Psoas muscle (tissue), 8 donors: ENCODE measurements at places on chromosomes 7 and 10. TPM values are rescaled to one million over a fixed set of nuclear protein-coding genes. Genes with fewer than 3 reads are reported as not detected.
A peak's percentile ranks its signal among the peaks of the same experiment; 100 is the strongest.

The OPALIN gene
- not detected for total RNA-seq

DNA sequence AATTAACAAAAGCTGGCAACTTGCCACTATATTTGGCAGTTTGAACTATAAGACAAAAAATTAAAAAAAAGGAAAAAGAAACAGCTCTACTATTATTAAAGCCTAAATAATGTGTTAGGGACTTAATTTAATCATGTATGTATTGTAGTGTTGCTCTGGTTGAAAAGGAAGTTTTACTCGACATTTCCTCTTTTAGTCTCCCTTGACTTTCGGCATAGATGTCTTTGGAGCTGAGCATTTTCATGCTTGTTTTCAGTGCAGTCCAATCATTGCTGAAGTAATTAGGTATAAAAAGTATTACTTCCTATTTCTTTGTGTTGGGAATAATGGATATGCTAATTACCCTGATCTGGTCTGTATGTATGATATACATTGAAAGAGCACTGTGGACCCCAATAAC lies 216.8 kb upstream of the KLF6 start:
- no peak for DNase-seq

- DNase-seq, result no peak
These were observed 20.6 kb upstream of the CDCA7L start for GRCh38 chr7:21966271-21966670.

DNA sequence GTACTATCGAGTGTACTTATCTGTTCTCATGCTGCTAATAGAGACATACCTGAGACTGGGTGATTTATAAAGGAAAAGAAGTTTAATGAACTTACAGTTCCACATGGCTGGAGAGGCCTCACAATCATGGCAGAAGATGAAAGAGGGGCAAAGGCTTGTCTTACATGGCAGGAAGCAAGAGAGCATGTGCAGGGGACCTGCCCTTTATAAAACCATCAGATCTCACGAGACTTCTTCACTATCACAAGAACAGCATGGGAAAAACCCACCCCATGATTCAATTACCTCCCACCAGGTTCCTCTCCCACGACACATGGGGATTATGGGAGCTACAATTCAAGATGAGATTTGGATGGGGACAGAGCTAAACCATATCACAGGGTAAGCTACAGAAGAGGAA lies 4.5 kb downstream of the NDUFA5 start:
- no peak for DNase-seq

DNA sequence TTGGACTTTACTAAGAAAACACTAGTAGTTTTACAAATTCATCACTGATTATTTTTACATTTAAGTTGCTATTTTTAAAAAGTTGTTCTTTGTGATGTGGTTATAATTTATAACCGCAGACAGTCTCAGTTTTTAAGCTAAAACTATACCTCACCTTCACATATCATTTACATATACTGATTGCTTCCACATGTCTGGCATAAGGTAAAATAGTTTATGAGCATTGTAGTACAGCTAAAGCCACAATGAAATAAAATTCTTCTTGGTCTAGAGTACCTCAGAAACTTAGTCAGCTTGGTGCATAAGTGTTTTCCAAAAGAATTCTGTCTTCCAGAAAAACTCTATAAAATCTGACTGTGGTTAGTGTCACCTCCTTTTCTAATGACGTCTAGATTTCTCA lies 13.0 kb downstream of the SEMA3A start:
- DNase-seq, result no peak

DNA sequence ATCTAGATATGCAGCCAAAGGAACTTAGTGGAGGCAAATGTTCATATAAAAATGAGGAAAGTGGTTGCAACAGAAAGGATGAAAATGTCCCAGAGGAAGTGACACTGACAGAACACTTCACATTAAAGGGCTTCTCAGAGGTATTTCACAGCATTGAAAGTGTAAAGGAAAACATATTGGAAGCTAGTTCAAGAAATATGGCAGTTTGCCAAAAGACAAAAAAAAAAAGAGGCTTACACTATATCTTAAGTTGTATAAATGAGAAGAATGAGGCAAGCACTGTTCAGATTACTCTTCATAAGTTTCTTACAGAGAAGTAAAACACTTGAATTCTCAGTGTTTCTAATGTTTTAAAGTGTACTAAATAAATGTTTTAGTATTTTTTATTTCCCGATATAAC lies 20.1 kb downstream of the RUNDC3B start:
- DNase-seq, result no peak

- DNase-seq, result no peak
These were observed 547.7 kb upstream of the GALNT17 start for GRCh38 chr7:70583965-70584883.

GRCh38 chr7:134155206-134155605 lies 28.1 kb downstream of the LRGUK start:
- DNase-seq, result no peak

DNA sequence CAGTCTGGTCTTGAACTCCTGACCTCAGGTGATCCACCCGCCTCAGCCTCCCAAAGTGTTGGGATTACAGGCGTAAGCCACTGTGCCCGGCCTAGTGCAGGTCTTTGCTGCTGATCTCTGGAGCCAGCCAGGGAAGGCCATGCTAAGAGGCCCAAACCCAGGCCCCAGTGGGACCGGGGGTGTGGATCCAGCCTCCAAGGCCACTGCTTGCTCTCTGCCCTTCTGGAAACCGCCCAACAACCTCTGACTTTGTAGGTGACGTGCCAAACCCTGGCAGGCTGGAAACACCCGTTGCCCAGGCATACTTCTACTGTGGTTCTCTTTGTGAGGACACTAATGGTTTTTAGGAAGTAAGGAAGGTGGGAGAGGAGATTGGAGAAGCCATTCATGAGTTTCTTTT lies 83.5 kb upstream of the GNA12 start:
- DNase-seq, result no peak

DNA sequence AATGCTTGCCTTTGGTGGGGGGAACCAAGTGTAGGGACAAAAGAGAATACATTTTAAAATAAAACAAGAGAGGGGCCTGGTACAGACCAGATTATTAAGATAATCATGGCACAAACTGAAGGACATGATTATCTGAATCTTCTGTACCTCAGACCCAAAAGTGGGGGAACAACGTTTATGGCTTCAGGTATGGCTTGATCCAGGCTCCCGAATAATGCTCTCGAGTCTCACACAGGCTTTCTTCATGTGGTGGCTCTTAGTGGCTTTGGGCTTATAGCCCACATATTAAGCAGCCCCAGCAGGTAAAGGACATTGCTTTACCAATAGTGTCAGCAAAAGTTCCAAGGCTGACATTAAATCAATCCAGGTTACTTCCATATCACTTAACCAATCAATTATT lies 106.8 kb upstream of the FOXK1 start:
- no peak for DNase-seq

The ETV1 gene
- total RNA-seq, result 2.8 TPM

- peak; percentile 28 for DNase-seq
These were observed 25.2 kb downstream of the ADAP1 start for GRCh38 chr7:929311-929711.

The CYP2C9 gene
- not detected for total RNA-seq

The CRTAC1 gene
- 0.93 TPM for total RNA-seq

DNA sequence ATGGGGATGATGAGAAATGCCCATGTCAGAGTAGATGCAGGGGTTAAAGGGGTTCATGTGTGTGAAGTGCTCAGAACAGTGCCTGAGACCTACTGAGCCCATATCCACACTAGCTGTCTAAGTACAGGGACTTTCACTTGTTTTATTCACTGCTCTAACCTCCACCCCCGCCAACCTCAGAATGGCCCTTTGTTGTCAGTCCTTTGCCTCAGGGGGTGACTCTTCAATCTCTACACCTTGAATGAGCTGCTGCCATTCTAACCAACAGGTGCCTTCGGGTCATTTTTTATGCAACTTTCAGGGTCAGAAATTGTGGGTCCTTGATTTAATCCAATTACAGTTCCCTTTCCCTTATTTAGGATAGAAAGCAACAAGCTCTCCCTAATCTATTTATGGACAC lies 26.2 kb downstream of the VSTM4 start:
- DNase-seq, result no peak

- no peak for DNase-seq
These were observed 53.1 kb upstream of the AUTS2 start for GRCh38 chr7:69545175-69545574.

The SPAM1 gene
- 0.79 TPM for total RNA-seq

DNA sequence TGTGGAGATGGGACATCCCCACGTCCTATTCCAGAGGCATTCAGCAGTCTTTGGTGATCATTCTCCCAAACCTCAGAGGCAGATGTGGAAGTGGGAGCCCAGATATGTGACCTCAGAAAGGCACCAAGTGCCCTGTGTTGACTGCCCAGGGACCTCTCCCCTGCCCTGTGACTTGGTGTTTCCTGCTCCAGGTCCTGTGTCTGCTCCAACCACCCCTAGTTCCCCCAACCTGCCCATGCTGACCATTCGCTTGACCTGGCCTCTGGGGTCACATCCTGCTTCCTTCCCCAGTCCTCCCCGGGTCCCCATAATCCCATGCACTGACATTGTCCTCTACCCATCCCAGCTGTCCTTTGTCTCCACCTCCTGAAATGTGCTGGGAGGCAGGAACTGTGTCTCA lies 7.6 kb downstream of the CYP26A1 start:
- no peak for DNase-seq

DNA sequence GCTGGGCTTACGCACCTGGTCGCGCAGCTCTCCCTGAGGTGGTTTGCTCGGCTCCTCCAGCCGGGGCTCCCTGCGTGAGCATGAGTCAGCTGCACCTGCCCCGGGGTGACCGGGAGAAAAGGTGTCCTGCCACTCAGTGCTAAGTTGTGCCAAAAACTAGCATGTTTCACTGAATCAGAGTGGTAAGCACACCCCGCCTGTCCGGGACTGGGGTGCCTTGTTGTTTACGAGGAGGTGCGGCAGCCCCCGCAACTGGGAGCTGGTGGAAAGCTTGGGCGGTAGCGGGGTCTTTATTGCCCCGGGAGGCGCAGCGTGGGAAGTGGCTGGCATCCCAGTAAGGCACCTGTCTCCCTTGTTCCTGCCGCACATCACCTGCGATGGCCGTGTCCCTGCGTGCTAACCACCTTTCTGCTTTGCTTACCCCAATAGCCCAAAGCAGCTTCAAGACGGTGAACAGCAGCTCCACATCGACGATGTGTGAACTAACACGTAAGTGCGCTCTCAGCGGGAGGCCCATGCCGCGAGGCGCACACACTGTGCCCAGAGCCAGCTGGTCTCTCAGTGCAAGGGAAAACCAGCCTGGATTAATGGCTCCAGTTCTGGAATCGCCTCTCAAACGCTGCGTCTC lies 506.6 kb upstream of the FOXK1 start:
- DNase-seq, result no peak

The BUD23 gene
- total RNA-seq, result 96.2 TPM

The AS3MT gene
- 1.8 TPM for total RNA-seq

The CLIP2 gene
- total RNA-seq, result 3.9 TPM

DNA sequence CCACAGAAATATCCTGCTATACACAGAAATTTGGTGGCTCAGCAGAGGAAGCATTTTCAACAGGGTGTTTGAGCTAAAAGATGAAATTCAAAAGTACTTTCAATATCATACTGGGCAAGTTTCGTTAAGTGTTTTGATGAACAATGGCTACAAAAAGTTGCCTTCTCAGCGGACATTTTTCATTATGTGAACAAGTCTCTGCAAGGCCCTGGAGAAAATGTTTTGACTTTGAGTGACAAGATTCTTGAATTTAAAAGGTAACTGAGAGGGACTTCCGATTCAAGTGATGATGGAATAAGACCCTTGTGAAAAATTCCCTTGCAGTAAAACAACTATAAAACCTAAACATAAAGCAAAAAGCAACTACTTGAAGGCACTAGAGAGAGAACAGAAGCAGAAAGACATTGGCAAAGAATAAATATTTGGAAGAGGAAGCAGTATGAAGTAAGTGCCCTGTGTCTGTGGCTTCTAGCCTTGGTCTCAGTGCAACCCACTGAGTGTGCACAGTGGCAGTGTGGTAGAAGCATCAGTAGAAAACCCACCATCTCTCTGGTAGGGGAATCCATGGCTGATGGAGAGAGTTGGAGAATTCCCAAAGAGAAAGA lies 62.5 kb upstream of the NAMPT start:
- DNase-seq, result no peak

GRCh38 chr10:59879363-59879913 lies 26.9 kb downstream of the CCDC6 start:
- no peak for DNase-seq

GRCh38 chr10:62583876-62584615 lies 209.9 kb downstream of the ZNF365 start:
- DNase-seq, result no peak

GRCh38 chr7:74503061-74503460 lies 49.4 kb downstream of the GTF2IRD1 start:
- DNase-seq, result no peak

The SHTN1 gene
- total RNA-seq, result 3.2 TPM

The FAM107B gene
- total RNA-seq, result 2.0 TPM

DNA sequence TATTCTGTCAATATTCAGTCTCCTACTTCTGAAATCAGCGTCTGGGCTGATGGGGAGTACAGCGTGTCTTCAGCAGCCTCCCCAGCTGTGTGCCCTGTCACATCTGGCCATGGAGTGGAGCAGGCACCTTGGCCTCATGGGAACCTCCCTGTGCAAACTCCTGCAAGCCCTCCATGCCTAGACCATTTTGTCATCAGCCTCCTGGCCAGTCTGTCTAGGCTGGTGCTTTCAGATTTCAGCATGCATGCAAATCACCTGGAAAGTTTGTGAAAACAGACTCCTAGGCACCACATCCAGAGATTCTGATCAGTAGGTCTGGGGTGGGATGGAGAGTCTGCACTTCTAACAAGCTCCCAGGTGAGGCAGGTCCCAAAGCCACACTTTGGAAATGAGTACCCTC lies 26.2 kb upstream of the CCSER2 start:
- no peak for DNase-seq

DNA sequence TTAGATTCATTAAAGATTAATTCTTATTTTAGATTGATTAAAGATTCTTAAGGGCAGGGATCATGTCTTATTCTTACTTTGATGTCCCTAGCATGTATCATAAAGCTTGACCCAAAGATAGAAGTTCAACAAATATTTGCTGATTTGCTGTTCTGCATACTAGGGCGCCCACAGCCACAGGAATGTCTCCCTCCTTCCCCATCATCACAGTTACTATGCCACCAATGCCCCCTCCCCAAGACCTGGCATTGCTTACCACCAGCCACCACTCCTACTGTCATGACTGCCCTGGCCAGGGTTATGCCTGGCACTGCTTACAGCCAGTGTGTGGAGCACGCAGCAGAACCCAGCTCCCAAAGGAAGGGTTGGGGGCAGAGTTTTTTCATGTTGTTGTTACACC lies 86.7 kb upstream of the AGK start:
- no peak for DNase-seq

GRCh38 chr10:129689671-129690071 lies 222.6 kb downstream of the MGMT start:
- no peak for DNase-seq

DNA sequence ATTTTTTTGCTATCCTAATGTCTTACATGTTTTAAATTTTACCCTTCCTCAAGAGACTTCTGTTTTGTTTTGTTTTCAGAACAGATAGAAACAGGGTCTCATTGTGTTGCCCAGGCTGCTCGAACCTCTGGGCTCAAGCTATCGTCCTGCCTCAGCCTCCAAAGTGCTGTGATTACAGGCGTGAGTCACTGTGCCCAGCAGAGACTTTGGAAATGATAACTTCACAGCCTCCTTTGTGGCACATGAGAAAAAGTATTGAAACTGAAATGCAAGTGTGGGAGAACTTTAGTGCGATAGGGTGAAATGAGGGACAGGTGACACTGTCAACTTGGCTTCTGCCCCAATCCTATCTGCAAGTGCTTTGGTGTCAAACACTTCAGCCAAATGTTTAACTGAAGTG lies 21.6 kb downstream of the IRF5 start:
- DNase-seq, result no peak

- no peak for DNase-seq
These were observed 609 bp downstream of the KLRG2 start for GRCh38 chr7:139482662-139483466.

- DNase-seq, result no peak
These were observed 53.0 kb upstream of the TNKS2 start for GRCh38 chr10:91745090-91745831.

The ADRB1 gene
- 0.39 TPM for total RNA-seq

The CFAP70 gene
- total RNA-seq, result 0.86 TPM
